Urinary bladder (tissue), 4 donors: ENCODE measurements at places on chromosomes 13 and 19. TPM values are rescaled to one million over a fixed set of nuclear protein-coding genes. Genes with fewer than 3 reads are reported as not detected.

FAM216B gene
- polyA plus RNA-seq = not detected

EXOC3L2 gene
- polyA plus RNA-seq = 6.9 TPM

PABPC3 gene
- polyA plus RNA-seq = 0.39 TPM

GPR18 gene
- not detected for polyA plus RNA-seq

ACP7 gene
- polyA plus RNA-seq = 0.05 TPM

CLASRP gene
- 45.6 TPM for polyA plus RNA-seq

FAM83E gene
- 1.1 TPM for polyA plus RNA-seq

IL12RB1 gene
- 1.1 TPM for polyA plus RNA-seq

NLRP4 gene
- polyA plus RNA-seq = not detected

COL4A1 gene
- 334 TPM for polyA plus RNA-seq

PSG1 gene
- not detected for polyA plus RNA-seq

SLAIN1 gene
- polyA plus RNA-seq = 3.4 TPM

STARD13 gene
- 26.7 TPM for polyA plus RNA-seq

RNF113B gene
- polyA plus RNA-seq = not detected

ZNF649 gene
- 12.4 TPM for polyA plus RNA-seq

ZNF813 gene
- polyA plus RNA-seq = 2.3 TPM

GAPDHS gene
- not detected for polyA plus RNA-seq

MISP3 gene
- 2.6 TPM for polyA plus RNA-seq

GDF15 gene
- 58.2 TPM for polyA plus RNA-seq

MAN2B1 gene
- 60.0 TPM for polyA plus RNA-seq

SLC27A1 gene
- polyA plus RNA-seq = 21.1 TPM

TSHZ3 gene
- polyA plus RNA-seq = 24.7 TPM

COLGALT1 gene
- 68.6 TPM for polyA plus RNA-seq

ZNF729 gene
- polyA plus RNA-seq = not detected

HOMER3 gene
- 28.4 TPM for polyA plus RNA-seq

SAFB gene
- 69.3 TPM for polyA plus RNA-seq

IFNL1 gene
- polyA plus RNA-seq = not detected

HS6ST3 gene
- 0.37 TPM for polyA plus RNA-seq

POLR2I gene
- polyA plus RNA-seq = 78.9 TPM

SOX21 gene
- polyA plus RNA-seq = not detected

SWSAP1 gene
- 2.4 TPM for polyA plus RNA-seq

CCL25 gene
- polyA plus RNA-seq = not detected

SHD gene
- 0.04 TPM for polyA plus RNA-seq

TYROBP gene
- polyA plus RNA-seq = 113 TPM

NOVA2 gene
- polyA plus RNA-seq = 2.2 TPM

SPRED3 gene
- 0.72 TPM for polyA plus RNA-seq

PRSS57 gene
- polyA plus RNA-seq = not detected

BICRA gene
- polyA plus RNA-seq = 10.9 TPM

MEIOSIN gene
- not detected for polyA plus RNA-seq

ECSIT gene
- polyA plus RNA-seq = 68.7 TPM

MIA gene
- 11.8 TPM for polyA plus RNA-seq

SYDE1 gene
- polyA plus RNA-seq = 35.6 TPM

EHD2 gene
- polyA plus RNA-seq = 188 TPM

VSTM2B gene
- not detected for polyA plus RNA-seq

MYO1F gene
- polyA plus RNA-seq = 7.7 TPM

RBM42 gene
- polyA plus RNA-seq = 89.5 TPM

PRKCG gene
- 0.03 TPM for polyA plus RNA-seq

PCDH9 gene
- 0.72 TPM for polyA plus RNA-seq

TMEM145 gene
- 0.94 TPM for polyA plus RNA-seq
